Neural progenitor cell (in vitro differentiated cells): ENCODE measurements at places on chromosomes 1 and 21. TPM values are rescaled to one million over a fixed set of nuclear protein-coding genes. Genes with fewer than 3 reads are reported as not detected.

The ATP5PF gene
- 92.3 and 156 TPM in 2 replicates for total RNA-seq

The OR2L5 gene
- not detected in 2 replicates for total RNA-seq

The SHCBP1L gene
- not detected in 2 replicates for total RNA-seq

GRCh38 chr1:61173118-61173517 is 90.8 kb downstream of the NFIA start:
- DNase-seq: no peak

DNA sequence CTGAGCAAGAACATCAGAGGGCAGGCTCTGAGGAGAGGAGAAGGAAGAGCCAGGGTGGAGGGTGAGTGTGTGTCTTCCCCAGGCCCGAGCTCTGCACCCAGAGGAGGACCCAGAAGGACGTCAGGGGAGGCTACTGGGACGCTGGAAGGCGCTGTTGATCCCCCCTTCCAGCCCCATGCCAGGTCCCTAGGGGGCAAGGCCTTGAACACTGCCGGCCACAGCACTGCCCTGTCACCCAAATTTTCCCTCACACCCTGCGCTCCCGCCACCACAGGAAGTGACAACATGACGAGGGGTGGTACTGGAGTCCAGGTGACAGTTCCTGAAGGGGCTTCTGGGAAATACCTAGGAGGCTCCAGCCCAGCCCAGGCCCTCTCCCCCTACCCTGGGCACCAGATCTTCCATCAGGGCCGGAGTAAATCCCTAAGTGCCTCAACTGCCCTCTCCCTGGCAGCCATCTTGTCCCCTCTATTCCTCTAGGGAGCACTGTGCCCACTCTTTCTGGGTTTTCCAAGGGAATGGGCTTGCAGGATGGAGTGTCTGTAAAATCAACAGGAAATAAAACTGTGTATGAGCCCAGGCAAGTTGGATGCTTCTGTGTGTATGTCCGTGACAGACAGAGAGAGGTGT is 17.1 kb downstream of the BCAN start:
- DNase-seq: no peak

DNA sequence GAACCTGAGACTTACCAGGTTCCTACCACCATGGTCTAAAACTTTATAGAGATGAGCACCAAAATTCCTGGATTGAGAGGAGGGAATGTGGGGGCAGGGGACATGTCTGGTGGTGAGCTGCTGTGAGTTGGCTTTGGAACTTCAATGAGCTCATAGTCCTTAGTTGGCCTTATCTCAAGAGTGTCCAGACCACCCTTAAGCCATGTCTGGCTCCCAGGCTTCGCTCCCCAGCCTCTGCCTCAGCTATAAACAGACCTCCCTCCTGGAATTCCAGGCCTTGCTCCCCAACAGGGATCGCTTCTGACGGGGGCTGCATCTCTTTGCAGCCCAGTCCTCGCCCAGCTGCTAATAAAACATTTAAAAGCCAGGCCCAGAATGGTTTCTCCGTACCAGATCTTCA is 19.5 kb downstream of the ATF3 start:
- no peak for DNase-seq

DNA sequence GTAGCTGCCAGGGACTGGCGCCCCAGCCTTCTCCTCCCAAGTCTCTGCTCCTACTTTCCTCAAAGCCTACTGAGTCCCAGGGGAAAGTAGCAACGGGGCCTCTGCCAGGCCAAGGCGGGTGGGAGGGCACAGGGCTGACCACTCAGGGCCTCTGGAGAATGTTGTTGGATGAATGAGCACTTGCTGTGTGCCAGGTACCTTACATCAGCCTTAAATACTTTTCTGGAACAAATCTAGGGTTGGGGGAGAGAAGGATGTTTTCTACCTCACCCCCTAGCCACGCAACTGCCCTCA is 119.3 kb upstream of the ZBTB40 start:
- DNase-seq: no peak

GRCh38 chr1:41620365-41621169 is 136.1 kb upstream of the EDN2 start:
- DNase-seq: no peak
